Fibroblast of pulmonary artery (primary cell): ENCODE measurements at places on chromosomes 13 and 19.

DNA sequence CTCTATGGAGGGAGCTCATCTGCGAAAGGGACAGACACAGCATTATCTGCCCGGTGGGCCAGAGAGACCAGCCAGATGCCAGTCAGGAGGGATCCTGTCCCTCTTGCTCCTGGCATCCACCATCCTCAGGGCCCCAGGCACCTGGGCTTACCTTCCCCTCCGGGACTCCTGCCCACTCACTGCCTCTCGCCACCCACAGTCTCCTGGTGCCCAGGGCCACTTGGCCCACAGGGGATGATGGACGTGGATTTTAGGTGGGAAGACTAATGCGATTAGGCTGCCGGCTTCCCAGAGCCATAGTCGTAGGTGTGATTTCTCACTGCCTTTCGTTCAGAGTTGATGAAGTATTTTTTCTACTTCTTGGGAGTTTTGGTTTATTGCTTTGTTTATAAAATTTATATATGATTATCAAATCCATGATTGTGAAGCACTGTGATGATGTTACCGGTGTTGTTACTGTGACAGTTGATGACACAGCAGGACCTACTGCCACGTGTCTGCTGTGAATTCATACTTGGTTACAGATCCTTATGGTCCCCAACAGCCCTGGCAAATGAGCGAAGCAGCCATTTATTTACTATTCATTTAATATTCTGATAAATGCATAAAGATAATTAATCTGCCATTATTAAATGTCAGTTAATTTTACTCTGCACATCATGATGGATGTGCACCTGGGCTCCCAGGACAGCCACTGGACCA is 14.5 kb upstream of the CHAMP1 start:
- no peak for DNase-seq

- DNase-seq: no peak
These were observed 51.8 kb downstream of the CRTC1 start for GRCh38 chr19:18735324-18735723.

DNA sequence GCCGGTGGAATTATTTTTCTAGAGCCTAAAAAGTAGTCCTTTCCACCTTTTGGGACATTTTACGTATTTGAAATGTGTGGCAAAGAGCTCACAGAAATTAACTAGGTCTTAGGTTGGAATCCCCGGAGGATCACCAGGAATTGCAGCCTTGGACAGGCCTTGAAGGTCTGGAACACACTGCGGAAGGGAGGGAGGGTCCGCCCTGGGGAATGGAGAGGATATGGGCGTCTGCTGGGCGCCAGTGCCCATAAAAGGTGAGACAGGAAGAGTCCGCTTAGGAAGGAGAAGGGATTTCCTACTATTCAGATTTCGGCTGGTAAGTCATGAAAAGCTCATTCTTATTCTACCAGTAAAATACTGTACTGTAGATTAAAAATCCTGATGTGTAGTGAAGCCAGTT is 111.9 kb downstream of the COL4A2 start:
- DNase-seq: no peak

DNA sequence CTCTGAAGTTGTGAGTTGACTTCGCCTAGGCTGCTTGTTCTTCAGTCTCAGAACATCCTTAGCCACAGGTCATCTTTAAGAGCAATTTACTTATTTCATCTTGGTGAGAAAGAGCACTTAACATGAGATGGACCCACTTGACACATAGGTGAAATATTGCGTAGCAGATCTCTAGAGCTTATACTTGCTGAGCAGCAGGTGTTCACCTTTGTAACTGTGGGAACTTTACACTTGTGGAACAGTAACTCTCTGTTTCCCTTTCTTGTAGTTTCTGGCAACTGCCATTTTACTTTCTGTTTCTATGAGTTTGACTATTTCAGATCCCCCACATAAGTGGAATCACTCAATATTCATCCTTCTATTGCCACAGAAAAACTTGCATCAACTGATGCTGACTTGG is 95.7 kb downstream of the SLC10A2 start:
- DNase-seq: no peak

DNA sequence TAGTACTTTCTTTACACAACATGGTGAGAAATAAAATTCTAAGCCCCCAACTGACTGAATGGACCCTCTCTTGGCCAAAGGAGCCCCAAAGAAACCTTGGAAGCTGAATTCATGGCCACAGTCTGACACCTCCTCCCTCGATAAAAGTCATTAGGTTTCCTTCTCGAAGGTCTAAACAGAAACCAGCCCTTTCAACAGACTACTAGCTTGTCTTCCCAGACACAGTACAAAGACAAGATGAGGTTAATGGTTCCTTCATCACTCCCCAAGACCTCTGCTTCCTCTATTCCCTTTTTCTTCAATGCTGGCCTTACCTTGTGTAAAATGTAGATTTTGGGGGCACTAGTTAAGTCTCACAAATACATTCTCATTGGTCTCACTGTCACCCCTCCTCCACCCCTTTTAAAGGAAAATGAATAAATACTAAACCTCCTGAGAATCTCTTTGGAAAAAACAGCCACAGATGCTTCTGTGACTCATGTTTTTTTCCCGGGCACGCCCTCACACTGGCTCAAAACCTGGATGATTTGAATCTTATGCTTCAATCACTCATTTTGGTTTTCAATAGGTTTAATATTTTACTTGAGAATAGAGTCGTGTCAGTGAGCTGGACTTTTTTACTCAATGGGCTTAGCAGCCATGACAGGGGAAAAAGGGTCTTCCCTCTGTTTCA is 65.8 kb upstream of the MED4 start:
- peak; percentile 43 for DNase-seq

DNA sequence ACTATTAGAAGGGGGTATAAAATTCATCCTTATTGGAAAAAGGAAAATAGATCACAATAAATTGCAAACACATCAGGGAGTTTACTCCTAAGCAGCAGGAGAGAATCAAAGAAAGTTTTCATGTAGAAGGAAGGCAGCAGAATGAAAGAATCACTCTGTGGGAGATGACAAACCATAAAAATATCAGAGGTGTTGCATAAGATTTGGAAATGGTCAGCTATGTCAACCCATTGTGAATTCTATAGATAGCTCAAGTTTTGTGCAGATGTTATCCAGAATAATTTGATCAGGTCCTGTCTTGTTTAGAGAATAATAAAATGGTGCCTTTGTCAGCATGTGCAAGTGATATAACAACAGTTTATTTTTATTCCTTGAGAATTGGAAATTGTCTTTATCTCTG is 622.4 kb downstream of the DCT start:
- DNase-seq: peak; percentile 40

GRCh38 chr13:36965767-36966166 is 33.4 kb downstream of the ALG5 start:
- DNase-seq: peak; percentile 86

GRCh38 chr13:24618011-24618955 is 61.9 kb upstream of the ATP12A start:
- DNase-seq: no peak

DNA sequence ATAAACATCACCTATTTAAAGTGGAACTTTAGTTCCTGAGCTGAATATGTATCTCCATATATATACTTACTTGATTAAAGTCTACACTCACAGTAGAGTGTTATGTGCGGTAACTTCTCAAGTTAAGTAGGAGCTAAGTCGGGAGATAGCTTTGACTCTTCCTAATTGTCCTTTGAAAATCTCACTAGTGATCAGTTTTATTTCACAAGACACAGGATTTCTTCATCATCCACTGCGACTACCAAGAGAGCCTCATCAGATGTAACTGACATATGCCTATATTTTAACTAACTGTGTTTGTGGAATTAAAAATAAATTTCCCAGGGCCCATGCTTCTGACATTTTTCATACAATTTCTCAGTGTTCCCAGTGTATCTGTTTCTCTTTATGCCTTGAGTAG is 1664.0 kb downstream of the EFNB2 start:
- DNase-seq: no peak

GRCh38 chr13:46146898-46147297 is 35.1 kb downstream of the LCP1 start:
- DNase-seq: peak; percentile 19

GRCh38 chr19:34900245-34900644 is 26.5 kb upstream of the ZNF30 start:
- no peak for DNase-seq

GRCh38 chr13:31686670-31687425 is 52.5 kb upstream of the RXFP2 start:
- peak; percentile 16 for DNase-seq

DNA sequence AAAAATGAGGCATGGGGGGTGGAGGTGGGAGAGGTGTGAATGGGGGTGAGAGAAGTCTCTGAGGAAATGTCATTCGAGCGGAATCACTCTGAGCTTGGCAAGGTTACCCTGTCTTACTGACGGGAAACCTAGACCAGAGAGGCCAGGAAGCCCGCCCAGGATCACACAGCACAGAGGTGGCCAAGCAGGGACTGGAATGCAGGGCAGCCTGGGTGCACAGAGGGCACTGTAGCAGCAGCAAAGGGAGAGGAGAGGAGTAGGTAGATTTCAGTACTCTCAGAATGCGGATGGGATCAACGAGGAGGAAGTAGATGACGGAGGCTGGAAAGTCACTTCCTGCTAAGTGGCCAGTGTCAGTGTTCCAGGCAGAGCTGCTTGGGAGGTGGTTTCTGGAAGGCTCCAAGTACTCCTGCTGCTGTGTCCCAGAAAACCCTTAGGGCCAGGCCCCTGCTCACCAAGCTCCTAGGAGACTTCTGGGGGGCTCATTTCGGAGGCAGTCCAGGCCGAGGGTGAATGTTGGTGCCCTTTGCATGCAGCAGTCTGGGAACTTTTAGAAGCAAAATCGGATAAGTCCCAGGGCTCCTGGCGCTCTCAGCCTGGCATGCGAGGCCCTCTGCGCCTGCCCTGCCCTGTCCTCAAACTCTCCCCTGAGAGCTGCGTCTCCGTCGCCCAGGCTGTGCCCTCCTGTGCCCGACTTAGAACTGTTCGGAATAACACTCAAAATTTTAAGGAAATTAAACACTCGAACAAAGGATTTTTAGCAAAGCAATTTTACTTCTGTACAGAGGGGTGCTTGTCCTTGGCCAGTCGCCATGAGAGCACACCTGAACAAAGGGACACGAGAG is 33.5 kb downstream of the DNM2 start:
- DNase-seq: peak; percentile 33

- DNase-seq: no peak
These were observed 113.0 kb upstream of the ARGLU1 start for GRCh38 chr13:106680796-106681472.

GRCh38 chr19:13463296-13463695 is 43.0 kb downstream of the CACNA1A start:
- DNase-seq: peak; percentile 14

DNA sequence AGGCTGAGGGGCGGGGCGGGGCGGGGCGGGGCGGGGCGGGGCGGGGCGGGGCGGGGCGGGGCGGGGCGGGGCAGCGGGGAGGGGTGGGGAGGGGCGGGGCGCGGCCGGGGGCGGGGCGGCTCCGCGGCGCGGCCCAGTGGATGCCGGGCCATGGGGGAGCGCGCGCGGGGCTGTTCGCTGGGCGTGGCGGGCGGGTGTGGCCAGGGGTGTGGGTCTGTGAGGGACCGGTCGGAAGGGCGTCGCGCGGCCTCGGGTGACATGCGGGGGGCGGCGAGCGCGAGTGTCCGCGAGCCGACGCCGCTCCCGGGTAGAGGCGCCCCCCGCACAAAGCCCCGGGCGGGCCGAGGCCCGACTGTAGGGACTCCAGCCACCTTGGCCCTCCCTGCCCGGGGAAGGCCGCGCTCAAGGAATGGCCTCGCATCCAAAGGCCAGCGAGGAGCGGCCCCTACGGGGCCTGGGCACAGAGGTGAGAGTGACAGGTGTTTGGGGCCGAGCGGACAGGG is at the start of gene ZFP28:
Gene ZFP28 (plus strand): TSS at position 188 of the 503 bp plus-strand sequence. CDS start 71 bp downstream, at position 259.
- DNase-seq: no peak

GRCh38 chr19:32606289-32606688 is 25.3 kb downstream of the PDCD5 start:
- no peak for DNase-seq

DNA sequence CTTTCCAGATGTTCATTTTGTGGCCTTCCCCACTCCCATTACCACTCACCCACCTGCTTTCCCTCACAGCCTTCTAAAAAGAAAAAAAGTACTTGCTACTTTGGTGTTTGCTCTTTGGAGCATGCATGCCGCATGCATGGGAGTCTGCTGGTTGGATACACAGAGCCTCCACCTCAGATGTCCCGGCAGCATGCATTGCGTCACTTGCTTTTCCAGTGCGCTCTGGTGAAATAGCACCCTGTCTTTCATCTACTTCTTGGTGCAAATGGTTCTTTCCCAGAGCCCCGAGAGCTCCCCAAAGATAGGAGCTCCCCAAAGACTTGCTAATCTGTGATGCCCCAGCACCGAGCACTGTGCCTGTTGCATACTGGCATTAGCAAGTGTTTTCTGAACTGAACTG is 333.2 kb upstream of the ZNF507 start:
- no peak for DNase-seq

GRCh38 chr19:19600793-19601330 is 17.6 kb downstream of the PBX4 start:
- no peak for DNase-seq

- no peak for DNase-seq
These were observed 3.2 kb downstream of the GTF3A start for GRCh38 chr13:27427641-27428040.

DNA sequence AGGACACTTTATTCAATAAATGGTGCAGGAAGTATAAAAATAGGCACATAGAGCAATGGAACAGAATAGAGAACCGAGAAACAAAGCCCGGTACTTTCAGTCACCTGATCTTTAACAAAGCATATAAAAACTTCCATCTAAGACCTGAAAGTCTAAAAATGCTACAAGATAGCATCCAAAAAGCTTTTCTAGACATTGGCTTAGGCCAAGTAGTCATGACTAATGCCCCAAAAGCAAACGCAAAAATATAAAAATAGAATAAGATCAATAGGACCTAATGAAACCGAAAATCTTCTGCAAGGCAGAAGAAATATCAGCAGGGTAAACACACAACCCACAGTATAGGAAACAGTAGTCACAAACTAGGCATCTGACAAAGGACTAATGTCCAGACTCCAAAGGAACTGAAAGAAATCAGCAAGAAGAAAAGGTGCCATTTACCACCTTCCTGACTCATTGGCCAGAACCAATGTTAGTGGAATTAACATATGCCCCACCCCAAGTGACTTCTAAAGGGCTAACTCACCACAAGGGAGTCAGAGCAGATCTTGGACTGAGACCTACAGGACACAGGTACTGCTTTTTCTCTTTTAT is 40.8 kb upstream of the CEACAM21 start:
- DNase-seq: no peak

GRCh38 chr19:8461376-8461775 is 16.6 kb downstream of the HNRNPM start:
- no peak for DNase-seq

- no peak for DNase-seq
These were observed 76.6 kb downstream of the STOML3 start for GRCh38 chr13:38914070-38914469.

GRCh38 chr13:75368167-75368566 is 113.8 kb downstream of the TBC1D4 start:
- peak; percentile 94 for DNase-seq
